ENCODE measurements at places on chromosomes 12 and 14.
A peak's percentile ranks its signal among the peaks of the same experiment; 100 is the strongest.

- DNase-seq = no peak
These were observed at the start of gene ST8SIA1 for GRCh38 chr12:22334410-22335100. Gene ST8SIA1, minus strand, starts transcription at chr12:22334707. Its CDS starts 475 bp downstream, at chr12:22334232.

DNA sequence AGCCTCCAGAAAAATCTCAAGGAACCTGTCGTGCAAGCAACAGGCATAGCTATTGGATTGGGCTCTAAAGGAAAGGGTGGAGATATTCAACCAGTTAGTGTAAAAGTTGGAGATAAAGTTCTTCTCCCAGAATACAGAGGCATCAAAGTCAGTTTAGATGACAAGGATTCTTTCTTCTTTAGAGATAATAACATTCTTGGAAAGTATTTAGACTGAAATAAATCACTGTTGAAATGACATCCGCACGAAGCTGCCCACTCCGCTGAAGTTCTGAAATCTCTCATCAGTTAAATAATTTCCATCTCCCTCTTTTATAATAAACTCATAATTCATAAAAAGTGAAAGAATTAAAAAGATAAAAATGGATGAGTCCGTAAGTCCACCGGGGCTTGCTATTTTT lies 1354.9 kb upstream of the TMEM132C start:
- no peak for DNase-seq

DNA sequence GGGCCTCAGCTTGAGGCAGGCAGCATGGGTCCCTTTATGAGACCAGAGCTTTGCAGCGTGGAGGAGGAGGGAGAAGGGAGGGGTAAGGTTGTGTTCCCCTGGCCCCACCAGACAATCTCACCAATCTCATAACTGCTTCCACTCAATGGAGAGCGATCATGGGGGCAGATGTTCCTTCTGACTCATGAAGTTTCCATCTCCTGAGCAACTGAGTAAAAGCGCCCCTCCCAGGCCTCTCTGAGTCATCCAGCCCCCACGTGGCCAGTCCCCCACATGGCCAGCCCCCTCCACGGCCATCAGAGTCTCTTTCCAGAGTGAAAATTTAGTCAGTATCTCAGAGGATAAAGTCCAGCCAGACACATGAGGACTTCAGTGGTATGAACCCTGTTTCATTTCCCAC lies 39.2 kb upstream of the PLXNC1 start:
- DNase-seq = peak; percentile 29

DNA sequence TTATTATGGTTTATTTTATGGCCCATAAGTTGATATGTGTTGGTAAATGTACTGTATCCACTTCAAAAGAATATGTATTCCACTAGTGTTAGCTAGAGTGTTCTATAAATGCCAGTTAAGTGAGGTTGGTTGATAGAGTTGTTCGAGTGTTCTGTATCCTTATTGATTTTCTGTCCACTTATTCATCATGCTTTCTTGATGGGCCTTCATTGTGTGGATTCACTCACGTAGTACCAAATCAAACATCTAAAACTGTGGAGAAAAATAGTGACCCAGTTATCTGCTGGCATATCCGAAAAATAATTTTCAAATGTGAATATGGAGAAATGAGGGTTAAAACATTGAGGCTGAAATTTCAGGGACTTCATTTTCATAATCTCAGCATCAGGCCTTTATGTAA lies 230.4 kb downstream of the TRHDE start:
- no peak for DNase-seq

GRCh38 chr14:106069804-106070625 lies 543.6 kb downstream of the TMEM121 start:
- DNase-seq = no peak

DNA sequence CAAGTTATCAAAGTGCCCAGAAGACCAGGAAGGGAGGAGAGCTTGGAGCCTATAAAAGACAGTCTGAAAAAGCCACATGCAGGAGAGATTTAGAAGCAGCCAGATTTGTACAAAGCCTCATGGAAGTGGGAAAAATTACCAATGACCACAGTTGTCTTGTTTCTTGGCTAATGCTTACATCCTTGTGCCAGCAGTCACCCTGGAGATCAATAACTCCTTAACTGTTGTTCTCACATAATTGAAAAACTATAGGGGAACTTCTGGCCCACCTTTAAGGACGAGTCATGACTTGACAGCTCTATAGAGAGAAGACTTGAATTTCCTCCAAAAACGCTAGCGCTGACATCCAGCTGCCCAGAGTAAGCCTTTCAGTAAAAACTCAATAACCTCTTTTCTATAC lies 313.1 kb downstream of the GALC start:
- DNase-seq = no peak

DNA sequence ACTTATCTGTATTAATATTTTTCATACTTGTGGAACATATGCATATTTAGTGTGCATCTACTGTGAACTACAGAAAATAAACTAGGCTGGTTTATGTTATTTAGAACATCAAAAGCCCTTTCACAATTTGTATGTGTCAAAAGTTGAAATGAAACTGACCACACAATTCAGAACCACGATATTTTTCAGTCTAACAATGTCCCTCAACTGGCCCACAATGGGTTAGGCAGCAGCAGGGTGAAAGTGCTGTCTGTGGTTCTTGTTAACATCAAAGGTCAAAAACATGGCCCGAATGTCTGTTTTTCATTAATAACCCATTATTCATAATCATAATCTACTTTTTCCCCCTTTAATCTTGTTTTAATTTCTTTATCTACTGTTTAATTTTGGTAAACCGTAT lies 559.9 kb upstream of the ATP2B1 start:
- no peak for DNase-seq

GRCh38 chr14:96662116-96662970 lies 134.8 kb upstream of the VRK1 start:
- no peak for DNase-seq

GRCh38 chr12:116366456-116366776 lies 88.9 kb upstream of the MED13L start:
- no peak for DNase-seq

- no peak for DNase-seq
These were observed 199.3 kb upstream of the PWP1 start for GRCh38 chr12:107486140-107486892.

- DNase-seq = no peak
These were observed 153.9 kb downstream of the KIF26A start for GRCh38 chr14:104292084-104292970.
